Liver (tissue), 10 donors: ENCODE measurements at places on chromosomes 5 and 9.

DNA sequence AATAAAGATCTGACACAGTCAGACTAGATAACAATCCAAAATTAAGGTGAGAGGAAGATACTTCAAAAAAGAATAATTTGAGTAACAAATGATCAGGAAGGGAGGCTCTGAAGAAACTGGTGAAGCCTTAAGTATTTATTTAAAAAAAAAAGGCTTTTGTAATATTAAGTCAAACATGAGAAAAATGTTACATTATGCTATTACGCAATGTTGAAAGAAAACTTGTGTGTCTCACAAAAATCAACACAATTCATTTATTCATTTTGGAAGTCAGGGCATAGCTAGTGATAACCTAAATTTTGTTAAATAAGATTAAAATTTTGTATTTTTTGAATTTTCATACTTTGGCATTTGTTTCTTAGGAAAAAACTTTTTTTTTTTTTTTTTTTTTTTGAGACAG is 28.2 kb downstream of the WDR41 start:
- DNase-seq = no peak

- no peak for DNase-seq
Observed at GRCh38 chr5:68299575-68299974, 84.0 kb downstream of the PIK3R1 start.

- no peak for DNase-seq
Observed at GRCh38 chr5:41893074-41893851, 10.9 kb upstream of the RIMOC1 start.

DNA sequence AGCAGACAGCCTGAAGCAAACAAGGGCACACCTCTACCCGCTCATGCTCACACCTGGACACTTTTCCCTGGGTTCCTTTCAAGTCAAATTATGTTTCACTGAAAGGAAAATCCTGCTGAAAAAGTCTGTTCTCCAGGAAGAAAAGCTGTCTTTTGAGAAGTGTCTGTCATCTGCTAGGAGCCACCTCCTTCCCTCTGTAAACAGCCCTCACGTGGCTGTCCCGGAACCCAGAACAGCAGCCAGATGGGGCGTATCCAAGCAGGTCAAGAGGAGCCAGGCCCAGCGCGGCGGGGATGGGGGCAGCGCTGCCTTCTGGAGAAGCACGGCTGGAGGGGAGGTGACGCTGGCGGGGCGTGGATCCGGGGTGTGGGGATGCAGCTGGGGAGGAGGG is at the start of gene PNPLA7:
Gene PNPLA7, minus strand, starts transcription at position 172 of the 391 bp plus-strand sequence. CDS start 205 bp downstream, outside the sequence.
- peak; percentile 71 for DNase-seq

GRCh38 chr9:126500600-126501382 is 112.9 kb upstream of the LMX1B start:
- DNase-seq = peak; percentile 74

DNA sequence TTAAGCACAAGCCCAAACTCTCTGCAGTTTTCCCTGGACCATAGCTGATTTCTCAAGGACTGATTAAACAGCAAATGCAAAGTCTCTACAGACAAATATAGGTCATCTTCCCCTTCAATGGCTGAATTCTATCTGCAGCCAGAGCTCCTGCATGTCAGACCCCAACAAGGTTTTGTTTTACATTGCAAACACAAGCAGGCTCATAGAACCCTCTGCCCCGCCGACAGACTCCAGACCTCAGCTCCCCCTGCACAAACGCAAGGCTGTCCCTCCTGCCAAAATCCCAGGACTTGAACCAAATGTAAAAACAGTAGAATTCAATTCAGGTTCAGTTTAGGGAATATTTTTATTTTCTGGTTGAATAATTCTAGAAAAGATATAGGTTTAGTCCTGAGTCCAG is 526.7 kb upstream of the TRPC7 start:
- no peak for DNase-seq

DNA sequence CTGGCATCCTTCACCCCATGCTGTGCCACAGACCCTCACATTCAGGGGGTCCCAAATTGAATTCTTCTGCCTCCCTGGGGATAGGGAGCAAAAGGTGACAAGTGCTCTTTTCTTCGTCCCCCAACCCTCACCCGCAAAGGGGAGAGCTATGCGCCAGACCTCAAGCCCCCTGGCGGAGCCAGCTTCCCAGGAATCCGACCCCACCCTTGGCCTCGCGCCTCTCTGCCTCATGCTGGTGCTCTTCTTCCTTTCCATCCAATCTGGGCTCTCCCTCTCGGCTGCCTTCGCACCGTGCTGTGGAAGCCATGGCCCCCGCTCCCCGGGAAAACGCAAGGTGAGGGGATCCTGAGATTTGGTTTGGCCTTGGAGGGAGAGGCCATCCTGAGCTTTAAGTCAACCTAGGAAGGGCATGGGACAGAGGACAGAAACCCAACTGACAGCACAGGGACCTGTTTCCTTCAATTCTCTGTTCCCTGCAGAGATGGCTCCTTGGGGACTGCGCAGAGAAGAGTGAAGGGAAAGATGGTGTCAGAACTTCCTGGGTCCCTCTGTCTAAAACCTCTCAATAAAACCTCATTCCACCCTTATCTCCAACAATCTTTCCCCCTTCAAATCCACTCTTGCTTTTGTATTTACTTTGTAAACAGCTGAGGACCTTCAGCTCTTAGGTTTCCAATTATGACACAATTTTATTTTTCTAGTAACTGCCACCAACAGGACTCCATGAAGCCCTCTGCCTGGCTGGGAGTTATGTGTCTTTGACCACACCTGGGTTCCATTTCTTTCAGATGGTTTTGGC is 36.3 kb upstream of the CRB2 start:
- no peak for DNase-seq

DNA sequence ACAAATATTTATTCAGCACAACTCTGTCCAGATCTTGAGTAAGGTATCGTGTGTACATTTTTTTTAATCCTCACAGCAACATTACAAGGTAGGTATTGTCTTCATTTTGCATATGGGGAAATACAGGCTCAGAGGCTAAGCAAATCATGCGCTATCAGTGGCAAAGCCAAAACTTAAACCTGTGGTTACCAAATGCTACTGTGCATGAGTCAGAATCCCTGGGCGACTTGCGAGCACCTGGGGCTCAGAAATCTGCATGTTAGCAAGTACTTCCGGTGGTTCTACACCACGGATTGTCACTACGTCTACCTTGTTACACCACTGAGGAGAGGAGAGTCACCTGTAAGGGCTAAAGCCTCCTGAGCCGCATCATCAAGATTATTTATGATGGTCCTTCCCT is 21.3 kb downstream of the C5orf58 start:
- DNase-seq = no peak

GRCh38 chr9:92640398-92641091 is 29.4 kb downstream of the IPPK start:
- no peak for DNase-seq

- DNase-seq = no peak
Observed at GRCh38 chr9:74463825-74464224, 33.3 kb upstream of the RORB start.

GRCh38 chr5:36658038-36658756 is 51.8 kb downstream of the SLC1A3 start:
- no peak for DNase-seq

DNA sequence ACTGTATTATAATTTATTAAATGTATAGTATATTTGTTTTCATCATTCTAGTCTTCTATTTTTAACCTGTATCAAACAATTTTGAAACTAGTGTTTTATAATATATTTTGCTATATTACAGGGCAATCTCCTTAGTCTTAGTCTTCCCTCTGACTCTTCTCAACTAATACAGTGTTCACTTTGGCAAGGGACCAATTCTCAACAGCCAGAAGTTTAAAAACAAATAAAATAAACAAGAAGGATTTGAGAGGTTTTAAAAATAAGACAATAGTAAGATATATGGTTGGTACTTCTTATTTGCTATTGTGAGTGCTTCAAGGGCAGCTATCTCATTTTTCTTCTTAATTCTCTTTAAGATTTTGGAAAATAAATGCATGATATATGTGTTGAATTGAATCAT is 167.2 kb downstream of the RAB3C start:
- no peak for DNase-seq

- DNase-seq = no peak
Observed at GRCh38 chr5:15704397-15704947, 204.5 kb downstream of the FBXL7 start.

DNA sequence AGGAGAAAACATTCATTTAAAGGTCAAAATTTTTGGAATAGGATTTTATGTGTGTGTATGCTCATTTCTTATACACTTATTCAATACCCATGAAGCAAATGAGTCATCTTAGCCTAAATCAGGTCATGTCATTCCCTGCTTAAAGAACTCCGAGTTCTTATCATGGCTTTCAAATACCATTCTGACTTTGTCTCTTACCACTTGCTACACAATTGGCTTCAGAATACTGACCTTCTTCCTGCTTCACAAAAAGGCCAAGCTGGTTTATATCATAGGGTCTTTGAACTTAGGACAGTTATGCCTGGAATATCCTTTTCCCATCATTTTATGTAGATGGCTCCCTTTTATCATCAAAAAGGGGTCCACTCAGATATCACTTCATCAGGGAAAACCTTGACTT is 652.2 kb upstream of the WWC1 start:
- DNase-seq = no peak

DNA sequence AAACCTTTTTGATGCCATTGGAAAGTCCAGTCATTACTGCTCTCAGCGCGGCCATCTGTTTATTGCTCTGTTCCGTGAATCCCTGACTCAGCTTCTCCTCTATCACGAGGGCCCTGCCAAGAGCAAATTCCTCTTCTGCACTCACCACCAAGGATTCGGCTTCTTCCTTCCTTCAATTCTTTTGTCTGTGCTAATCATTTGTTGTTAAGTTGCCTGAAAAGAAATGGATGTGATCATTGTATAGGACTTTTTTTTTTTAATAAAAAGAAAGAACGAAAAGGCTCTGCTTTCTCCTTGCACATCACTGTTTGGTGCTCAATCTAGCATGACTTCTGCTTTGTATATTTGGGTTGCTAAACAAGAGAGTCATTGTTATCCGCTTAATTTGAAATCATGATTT is 128.7 kb upstream of the PIK3R1 start:
- no peak for DNase-seq

GRCh38 chr5:147408980-147409379 is 100.9 kb downstream of the DPYSL3 start:
- DNase-seq = no peak

GRCh38 chr5:141762790-141763368 is 80.8 kb upstream of the ARAP3 start:
- no peak for DNase-seq

GRCh38 chr5:33685873-33686755 is 205.7 kb downstream of the ADAMTS12 start:
- DNase-seq = no peak
